ENCODE measurements at places on chromosomes 5 and 9.
A peak's percentile ranks its signal among the peaks of the same experiment; 100 is the strongest.

DNA sequence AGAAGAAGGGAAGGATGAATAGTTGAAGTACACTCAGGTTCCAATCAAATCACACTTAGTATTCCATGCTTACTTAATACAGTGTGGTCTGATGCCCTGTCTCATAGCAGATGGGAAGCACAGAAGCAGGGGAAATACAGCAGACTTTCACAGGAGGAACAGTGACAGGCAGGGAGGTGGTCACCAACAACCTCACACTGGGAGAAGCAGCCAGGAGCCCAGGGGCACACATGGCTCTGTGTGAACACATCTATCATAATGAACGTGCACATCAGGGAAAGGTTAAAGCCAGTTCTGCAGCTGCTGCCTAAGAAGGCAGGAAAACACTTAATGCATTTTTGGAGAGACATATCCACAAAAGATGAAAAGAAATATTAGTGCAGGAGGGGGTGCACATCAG, 312.3 kb downstream of the MED10 start:
- DNase-seq = peak; percentile 57

- DNase-seq = no peak
Measured at GRCh38 chr5:167585184-167585583, 706.3 kb upstream of the WWC1 start.

- DNase-seq = no peak
Measured at GRCh38 chr9:128061275-128061960, 5.7 kb downstream of the NAIF1 start.

DNA sequence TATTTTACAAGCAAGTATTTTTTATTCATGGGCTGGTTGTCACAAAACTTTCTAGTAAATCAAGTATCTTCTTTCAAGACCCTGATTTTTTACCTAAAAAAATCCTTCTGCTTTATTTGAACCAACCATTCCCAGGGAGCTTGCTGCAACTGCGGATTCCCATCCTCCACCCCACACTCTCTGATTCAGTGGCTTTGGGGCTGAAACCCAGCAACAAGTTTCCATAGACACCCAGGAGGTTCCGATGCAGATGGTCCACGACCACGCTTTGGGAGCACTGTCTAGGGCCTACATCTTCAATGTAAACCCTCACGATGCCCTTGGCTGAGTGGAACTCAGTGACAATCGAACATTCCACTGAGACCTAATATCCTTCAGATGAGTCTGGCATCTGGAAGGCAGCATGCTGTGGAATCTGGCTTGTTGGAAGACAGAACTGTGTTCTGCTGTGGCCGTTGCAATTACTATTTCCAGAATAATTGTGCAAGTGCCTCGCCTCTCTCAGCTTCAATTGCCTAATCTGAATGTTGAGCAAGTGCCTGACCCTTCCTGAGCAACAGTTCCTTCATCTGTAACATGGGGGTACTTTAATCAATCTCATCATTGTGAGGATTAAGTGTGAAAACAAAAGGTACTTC, 105.1 kb downstream of the INSYN2B start:
- no peak for DNase-seq

DNA sequence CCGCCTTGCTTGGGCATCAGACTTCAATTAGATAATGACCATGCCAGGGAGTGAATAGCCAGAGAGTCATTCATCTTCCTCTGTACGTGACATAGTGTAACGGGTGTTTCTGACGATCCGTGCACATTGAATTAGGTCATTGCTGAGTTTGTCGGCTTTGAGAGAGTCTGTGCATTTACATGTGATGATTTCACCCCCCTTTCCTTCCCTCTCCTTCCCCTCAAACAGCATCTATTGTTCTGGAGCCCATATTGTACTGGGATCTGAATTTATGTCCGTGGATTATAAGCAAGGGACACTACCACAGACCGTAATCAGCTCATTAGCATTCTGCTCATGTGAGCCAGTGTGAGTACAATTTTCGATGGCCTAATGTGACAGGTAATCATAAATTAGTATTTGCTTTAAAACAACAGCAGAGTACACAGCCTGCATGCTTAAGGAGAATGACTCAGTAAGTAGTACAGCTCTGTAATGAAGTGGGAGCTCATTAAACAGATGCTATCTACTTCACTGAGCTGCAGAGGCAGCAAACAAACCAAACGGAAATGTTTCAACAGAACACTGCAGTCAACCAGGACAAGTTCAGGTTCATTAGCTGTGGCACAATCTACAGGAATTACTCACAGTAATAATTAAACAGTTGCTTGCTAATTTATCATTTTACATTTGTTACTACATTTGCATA, 302.1 kb downstream of the CSNK1G3 start:
- no peak for DNase-seq

GRCh38 chr9:10633785-10634184, 21.0 kb upstream of the PTPRD start:
- no peak for DNase-seq

DNA sequence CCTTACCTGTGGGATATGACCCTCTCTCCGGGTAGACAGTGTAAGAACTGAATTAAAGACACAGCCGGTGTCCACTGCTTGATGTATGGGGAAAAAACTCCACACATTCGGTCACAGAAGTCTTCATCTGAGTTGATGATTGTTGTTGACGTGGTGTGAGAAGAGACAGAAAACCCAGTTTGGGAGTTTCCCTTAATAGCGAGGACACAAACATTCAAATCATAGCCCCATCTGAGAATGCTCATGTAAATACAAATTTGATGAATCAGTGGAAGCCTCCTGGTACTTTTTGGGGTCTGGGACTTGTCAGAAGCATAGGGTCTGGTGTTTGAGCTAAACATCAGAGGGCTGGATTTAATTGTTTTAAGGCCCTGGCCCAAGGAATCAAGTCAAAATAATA, 11.0 kb downstream of the HAVCR1 start:
- DNase-seq = no peak

DNA sequence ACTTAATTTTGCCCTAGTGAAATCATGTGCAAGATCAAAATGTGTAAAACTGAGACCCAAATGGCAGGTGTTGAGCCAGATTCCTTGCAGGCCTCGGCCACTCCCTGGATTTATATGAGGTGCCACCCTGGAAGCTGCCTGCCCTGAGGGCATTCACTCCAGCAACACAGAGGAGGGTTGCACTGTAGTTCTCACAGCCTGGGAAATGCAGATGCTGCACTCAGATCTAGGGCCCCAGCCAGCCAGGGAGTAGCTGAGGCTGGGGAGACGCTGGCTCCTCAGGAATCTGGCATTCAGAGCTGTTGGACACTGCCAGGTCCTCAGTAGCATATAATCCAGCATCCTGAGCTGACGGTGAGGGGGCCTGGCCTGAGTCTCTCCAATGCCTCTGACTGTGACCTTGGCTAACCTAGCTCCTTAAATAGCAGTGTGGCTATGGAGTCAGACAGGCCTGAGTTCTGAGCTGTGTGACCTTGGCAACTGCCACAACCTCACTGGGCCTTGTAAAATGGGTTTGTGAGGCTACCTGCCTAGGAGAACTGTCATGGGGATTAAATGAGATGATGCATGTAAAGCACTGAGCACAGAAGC, 8.7 kb downstream of the KCNMB1 start:
- no peak for DNase-seq

DNA sequence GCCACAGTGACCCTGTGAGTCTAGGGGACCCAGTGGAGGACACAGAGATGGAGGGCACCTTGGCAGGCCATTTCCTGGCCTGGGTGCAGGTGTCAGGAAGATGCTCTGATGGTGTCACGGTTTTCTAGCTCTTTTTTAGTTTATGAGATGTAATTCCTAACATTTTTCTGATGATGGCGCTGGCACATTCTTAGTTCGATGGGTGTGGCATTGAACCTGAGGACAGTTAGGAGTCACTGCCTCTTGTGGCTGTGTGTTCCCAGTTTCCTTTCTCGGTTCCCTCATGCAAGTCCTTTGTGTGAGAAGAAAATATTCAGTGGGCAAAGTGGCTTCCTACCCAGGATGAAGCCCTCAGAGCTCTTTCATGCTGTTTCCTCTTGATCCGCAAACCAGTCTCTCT, 129.4 kb upstream of the ICE1 start:
- DNase-seq = no peak

DNA sequence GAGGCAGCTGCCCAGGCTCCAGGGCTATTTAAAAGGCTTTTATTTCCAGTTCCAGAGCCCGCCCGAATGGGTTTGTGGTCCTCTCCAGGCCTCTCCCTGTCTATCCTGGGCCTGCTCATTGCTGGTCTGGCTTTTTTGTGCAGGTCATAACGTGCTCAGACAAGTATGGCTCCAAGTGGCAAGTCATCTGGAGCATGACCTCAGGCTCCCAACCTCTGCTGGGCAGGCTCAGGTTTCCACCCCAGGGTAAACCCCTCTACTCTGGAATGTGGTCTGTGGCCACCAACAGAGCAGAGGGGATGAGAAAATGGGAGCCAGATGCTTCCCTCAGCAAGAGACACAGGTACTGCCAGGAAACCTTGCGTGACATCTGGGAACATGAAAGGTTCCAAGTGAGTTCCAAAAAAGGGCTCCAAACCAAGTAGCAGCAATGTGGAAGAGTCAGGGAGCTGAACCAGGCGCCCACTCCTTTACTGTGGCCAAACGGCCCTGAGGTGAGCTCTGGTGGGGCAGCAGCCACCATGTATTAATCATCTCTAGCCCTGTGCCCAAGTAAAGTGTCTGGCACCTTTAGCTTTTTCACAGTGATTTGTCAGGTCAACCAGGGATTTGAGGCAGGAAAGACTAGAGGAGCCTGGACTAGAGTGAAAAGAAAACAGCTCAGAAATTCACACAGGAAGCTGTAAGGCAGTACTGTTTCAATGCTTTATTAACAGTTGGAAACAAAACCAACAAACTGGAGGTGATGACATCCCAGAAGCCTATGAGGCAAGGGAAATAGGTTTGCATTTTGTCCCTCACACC, 25.7 kb downstream of the PCDHGC5 start:
- DNase-seq = no peak

DNA sequence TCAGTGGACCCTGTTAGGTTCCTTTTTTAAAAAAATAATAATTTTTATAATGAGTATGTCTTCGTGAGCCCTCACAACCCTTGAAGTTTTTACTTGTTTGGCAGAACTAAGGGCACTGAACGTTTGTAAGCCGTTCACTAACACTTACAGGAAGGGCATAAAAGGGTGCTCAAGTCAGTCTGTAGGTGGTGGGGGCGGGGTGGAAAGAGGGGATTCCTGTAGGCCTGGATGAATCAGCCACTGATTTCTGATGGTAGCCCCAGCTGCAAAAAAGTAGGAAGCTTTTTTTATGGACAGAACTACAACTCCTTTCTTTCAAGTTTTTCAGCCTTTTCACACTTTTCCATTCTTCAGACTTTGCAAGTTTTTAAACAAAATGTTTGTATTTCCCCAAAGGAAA, 35.8 kb downstream of the PIK3R1 start:
- no peak for DNase-seq

GRCh38 chr9:130499804-130500263, 55.1 kb downstream of the ASS1 start:
- no peak for DNase-seq

DNA sequence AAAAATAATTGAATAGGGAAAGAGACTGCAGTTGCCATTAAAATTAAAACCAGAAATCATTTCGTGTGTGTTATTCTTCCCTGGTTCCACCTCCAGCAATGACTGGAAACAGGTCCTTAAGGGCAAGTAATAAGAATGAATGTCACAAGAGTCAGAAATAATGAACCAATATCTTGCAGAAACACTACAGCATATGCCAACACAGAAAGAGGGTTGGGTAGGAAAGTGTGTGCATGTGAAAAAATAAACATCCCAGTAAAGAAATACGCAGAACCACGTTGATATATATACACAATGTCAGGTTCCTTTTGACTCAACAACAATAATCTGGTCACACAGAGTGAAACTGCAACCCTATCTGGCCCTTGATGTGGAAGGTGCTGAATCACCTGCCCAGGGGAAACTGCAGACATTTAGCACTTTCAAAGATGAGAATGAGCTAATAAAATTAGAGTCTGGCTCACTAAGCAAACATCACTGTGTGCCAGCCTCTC, 15.0 kb downstream of the HMHB1 start:
- no peak for DNase-seq

DNA sequence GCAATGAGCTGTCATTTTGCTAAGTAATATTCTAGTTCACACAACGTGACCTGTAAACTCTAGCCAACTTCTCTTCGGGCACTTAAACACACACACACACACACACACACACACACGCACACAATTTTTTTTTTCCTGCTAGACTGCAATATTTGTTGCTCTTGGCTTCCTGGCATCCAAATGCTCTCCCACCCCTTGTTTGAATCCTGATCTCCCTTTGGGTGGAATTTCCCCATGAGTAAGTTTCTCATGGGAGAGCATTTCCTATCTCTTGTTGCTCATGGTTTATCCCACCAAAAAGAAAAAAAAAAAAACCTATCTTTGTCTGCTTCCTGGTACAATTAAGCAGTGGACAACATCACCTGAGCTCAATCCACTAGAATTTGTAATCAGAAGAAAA, 54.7 kb upstream of the TSLP start:
- no peak for DNase-seq

GRCh38 chr9:97979788-97980478, 3.2 kb upstream of the ANP32B start:
- no peak for DNase-seq

GRCh38 chr5:127558273-127558672, 40.8 kb downstream of the PRRC1 start:
- no peak for DNase-seq

DNA sequence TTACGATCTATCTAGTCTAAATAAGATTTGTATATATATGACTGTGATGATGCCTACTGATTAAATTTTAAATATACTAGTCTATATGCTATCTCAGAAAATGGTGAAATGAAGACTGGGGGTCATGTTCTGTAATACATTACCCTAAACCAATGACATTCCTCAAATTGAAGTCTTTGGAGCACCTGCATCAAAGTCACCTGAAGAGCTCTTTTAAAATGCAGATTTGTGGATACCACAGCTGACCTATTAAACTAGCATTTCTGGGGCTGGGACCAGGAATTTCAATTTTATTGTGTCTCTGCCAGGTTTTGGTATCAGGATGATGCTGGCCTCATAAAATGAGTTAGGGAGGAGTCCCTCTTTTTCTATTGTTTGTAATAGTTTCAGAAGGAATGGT, 631.9 kb upstream of the DMAC1 start:
- DNase-seq = no peak

DNA sequence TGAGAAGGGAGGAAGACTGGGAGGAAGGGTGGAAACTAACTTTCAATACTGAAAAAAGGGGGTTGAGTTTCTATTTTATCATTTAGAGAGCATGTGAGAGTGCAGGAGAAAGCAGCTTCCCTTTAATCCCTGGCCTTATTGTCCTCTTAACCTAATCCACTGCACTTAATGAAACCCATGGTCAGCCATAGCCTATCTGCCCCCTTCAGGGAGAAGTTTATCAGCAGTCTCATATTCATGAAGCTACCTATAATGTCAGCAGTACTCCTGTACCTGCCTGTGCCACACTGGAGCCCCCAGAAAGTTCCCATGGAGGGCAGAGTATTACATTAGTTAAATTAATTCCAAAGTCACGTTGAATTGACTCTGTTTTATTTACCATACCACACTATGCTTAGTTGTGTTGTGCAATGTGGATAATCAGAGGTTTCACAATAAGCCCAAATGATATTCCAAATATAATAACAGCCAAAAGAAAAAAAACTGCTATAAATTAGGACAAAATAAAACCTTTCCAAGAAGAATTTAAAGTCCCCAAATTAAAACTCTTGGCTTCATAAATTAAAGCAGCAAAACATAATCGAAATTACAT, 62.9 kb downstream of the MUSK start:
- no peak for DNase-seq

Data from esophagus muscularis mucosa (tissue), 4 donors.